Activated CD4-positive, alpha-beta T cell treated with anti-CD3 and anti-CD28 coated beads for 48 hours (primary cell): ENCODE measurements at places on chromosomes 5 and 9.

DNA sequence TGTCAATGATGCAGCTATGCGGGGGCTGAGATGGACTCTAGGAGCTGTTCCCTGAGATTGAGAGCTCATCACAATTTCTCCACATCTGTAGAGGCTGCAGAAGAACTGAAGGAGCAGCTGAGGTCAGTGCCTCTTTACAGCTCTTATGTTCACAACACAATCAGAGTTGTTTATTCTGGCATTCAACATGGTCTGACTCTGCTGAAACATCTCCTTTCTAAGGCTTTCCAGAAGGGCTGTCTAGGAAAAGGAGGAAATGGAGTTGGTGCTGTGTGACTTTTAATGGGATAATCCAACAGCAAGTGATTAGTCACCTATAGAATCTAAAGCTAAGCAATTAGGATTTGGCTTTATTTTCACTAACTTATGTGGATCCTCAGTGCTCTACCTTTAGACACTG, 6.0 kb downstream of the POU5F2 start:
- DNase-seq = no peak

DNA sequence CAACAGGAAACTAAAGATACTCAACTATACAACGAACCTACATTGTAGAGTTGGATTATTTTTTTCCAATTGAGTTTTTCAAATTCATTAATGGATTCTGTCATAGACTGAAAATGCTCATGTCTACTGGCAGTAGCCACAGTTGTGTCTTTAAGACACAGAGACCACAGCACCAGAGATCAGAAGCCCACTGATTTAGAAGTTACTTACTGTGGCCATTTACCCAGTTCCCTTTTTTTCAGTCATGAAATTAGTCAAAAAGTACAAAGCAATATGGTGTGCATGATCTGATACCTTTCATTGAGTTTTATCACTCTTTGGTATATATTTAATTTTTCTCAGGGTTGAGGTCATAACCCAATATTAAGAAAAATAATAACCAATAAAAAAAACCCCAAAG, 1640.2 kb upstream of the WWC1 start:
- no peak for DNase-seq

- no peak for DNase-seq
Measured at GRCh38 chr9:34892886-34893285, 65.2 kb upstream of the PHF24 start.

DNA sequence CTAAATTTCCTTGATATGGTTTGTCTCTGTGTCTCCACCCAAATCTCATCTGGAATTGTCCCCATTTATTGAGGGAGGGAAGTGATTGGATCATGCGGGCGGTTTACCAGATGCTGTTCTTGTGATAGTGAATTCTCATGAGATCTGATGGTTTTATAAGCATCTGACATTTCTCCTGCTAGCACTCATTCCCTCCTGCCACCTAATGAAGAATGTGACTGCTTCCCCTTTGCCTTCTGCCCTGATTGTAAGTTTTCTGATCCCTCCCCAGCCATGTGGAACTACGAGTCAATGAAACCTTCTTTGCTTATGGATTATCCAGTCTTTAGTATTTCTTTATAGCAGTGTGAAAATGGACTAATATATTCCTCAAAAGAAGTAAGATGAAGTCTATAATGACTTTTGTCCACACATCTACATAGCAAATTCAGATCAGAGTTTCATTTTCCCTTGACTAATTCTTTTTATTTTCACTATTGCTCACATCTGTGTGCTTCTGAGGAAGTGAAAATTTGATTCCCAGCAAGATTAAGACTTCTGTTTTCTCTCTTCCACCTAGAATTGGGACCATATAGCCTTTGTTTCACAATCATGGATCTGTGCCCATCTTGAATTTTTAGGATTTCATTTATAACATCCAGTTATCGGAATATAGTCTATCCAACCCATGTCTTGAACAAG, 393.5 kb downstream of the DMAC1 start:
- DNase-seq = no peak

DNA sequence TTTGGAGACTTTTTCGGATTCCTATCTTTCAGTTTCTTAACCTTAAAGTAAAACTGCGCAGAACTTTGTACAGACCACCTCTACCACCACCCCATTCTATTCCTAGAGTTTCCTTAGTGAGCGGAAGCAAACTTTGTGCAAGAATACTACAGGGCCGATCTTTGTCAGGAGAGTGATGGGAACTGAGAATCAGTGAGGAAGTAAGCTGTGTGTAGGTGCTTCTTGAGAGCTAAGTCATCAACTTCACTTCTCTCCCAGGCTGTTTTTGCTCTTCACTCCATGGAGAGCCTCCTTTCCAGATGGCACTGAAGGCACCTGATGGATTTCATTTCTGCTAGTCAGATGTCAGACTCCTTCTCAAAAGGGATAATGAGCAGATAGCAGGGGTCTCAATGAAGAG, 127.3 kb downstream of the SPATA31D1 start:
- no peak for DNase-seq

DNA sequence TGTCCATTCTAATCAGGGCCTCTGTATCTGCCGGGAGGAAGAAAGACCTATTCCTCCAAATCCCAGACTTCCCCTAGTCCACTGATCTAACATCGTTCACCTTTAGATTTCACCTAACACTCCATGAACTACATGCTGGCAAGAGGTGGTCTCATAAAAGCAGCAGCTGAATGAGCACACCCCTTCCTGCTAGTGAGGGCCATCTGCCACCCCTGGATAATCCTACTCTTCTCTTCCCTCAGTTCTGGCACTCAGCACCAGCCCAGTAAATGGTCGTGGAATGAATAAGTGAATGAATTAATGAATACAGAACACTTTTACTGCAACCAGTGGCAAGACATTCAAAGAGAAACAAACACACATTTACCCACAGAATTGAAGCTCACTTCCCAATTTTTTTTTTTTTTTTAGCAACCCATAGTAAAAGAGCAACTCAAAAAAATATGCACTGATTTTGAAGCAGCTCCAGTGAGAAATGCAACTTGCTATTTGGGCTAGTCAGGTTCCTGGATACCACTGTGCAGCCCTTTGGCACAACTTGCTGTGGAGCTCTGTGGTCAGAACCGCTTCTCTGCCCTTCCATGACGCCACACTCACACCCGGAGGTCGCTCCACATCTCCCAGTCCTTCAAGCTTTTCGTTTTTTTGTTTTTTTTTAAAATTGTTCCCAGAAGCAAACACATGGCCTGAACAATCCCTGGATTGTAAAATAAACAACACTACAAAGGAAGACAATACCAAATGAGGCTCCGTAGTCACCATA, 6.2 kb downstream of the RNF183 start:
- DNase-seq = no peak

GRCh38 chr9:75612754-75613153, 277.7 kb upstream of the PCSK5 start:
- DNase-seq = no peak

DNA sequence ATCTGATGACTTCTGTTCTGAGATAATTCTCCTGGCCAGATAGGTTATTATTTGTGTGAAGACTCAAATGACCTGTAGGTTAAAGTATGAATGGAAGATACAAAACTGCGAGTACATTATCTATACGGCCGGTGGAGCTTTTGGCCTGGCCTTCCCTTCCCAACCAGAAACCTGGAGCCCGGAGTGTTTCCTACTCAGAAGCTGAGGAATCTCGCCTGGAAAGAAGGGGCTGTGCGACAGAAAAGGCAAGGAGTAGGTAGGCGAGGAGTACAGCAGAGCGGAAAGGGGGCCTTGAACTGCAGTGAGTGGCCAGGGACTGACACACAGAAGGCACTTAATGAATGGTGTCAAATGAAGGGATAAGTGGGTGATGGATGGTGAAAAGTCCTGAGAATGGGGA, 34.6 kb downstream of the ANGPTL2 start:
- no peak for DNase-seq

DNA sequence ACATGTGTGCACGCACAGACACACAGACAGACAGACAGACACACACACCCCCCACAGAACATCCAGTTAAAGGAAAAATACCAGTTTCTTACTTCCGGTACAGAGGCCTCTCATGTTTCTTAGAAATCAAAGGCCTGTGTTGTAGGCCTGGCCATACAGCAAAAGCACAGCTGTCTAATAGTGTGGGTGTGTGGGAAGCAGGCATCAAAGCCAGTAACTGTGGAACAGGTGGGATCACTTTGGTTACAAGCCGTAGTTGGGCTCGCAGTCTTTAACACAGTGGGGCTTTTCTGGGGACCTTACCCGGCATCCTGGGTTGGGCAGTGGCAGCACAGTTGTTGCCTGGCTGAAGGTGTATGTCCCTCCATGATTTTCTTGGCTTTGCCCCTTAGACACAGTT, 55.2 kb downstream of the FBXL7 start:
- no peak for DNase-seq

DNA sequence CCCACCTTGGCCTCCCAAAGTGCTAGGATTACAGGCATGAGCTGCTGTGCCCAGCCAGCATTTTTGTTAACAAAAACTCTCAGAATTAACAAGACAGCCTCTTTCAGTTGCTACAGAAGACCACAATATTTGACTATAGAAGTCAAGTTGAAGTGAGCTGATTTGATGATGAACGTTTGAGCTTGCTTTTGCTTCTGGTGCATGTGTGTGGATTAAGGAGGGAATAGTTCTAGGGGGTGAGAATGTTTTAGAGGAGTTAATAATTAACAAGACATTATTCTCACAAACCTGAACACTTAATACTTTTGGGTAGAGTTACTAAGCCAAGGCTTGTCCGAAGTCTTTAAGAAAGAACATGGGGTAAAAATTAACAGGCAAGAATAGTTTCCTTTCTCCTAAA, 191.6 kb downstream of the TENT4A start:
- no peak for DNase-seq

DNA sequence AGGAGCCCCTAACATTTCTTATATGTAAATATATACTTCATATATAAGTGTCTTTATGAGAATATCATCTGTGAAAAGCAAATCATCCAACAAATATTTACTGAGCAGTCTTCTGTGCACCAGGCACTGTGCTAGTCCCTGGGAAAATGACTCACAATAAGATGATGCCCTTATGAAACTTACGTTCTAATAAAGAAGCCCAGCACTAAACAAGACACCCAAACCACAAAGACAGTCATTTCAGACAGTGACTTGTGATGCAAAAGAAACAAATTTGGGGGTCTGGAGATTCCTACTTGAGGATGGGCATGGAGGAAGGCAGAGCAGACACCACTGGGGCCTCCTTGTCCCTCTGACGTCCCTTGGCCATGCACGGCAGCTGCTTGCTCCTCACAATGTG, 30.6 kb upstream of the PPP1R2B start:
- DNase-seq = no peak

GRCh38 chr5:23893561-23893960, 386.2 kb downstream of the PRDM9 start:
- no peak for DNase-seq

DNA sequence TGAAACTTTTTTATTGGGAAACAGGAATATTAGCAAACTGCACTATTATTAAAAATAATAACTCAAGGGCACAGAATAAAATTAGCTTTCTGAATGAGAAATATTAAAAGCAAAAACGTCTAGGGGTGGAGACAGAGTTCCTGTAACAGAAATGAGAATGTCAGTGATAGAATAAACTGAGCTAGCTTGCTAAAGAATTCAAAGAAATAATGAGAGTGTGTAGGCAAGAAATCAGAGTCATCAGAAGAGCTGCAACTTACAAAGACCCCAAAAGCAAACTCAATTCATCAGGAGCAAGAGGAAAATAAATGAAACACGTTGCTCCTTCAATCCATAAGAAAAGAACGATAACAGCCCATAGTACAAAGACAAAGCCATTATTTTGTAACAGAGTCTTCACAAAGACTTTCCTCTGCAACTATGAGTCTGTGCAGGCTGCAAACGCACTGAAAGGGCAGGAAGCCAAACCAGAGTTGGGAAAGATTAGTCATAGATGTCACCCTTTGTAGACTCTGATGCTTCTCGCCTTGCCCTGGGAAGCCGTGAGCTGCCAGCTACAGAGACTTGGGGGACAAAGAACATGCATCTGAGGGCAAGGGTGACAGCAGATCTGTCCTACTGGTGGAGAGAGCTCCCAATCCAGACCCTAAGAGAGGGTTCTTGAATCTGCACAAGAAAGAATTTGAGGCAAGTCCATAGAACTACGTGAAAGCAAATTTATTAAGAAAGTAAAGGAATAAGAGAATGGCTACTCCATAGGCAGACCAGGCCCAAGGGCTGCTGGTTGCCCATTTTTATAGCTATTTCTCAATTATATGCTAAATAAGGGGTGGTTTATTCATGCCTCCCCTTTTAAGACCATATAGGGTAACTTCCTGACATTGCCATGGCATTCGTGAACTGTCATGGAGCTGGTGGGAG, 40.8 kb downstream of the SHC3 start:
- peak; percentile 52 for DNase-seq

DNA sequence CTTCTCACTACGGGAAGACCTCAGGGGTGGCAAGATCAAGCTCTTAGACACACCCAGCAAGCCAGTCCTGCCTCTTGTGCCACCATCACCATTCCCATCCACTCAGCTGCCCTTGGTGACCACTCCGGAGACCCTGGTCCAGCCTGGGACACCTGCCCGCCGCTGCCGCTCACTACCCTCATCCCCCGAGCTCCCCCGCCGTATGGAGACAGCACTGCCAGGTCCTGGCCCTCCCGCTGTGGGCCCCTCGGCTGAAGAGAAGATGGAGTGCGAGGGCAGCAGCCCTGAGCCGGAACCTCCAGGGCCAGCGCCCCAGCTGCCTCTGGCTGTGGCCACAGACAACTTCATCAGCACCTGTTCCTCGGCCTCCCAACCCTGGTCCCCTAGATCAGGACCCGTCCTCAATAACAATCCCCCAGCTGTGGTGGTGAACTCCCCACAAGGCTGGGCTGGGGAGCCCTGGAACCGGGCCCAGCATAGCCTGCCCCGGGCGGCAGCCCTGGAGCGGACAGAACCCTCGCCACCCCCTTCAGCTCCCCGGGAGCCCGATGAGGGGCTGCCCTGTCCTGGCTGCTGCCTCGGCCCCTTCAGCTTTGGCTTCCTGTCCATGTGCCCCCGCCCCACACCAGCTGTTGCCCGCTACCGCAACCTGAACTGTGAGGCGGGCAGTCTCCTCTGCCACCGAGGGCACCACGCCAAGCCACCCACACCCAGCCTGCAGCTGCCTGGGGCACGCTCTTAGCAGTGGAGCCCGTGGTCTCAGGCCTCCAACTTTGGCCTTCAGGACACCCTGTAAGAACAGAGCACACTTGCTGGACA, 4.1 kb downstream of the TESK1 start:
- no peak for DNase-seq

- DNase-seq = no peak
Measured at GRCh38 chr9:4828761-4829160, 36.0 kb downstream of the RCL1 start.

DNA sequence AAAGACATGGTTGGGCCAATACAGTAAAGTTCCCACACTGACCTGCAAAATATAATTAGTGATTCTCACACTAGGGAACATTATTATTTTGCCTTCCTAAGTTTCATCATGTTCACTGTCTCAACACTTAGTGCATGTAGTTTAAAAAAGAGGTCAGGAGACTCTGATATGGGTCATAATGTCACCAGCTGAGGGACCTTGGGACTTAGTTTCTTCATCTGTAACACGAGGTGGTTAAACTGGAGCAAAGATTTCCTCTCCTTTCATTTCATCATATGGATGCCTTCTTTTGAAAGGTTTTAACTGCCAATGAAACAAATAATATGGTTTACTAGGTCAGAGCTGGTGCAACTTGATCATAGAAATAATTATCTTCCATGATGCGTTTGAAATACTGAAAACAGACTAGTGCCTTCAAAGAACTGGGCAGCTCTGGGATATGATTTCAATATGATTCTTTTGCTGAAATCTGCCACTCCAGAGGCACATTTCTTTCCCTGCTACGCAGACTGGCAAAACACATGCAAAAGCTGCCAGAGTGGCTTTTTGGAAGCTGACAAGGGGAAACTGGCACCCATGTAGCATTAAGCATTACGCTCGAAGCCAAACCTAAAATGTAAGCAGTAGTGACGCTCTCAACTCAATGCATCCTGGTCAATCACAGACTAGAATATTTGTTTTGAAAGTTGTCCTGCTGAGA, 20.8 kb downstream of the RETREG1 start:
- DNase-seq = no peak
